Right hindlimb (tissue), 1 donor: ENCODE measurements at places on chromosomes 13 and 19.

DNA sequence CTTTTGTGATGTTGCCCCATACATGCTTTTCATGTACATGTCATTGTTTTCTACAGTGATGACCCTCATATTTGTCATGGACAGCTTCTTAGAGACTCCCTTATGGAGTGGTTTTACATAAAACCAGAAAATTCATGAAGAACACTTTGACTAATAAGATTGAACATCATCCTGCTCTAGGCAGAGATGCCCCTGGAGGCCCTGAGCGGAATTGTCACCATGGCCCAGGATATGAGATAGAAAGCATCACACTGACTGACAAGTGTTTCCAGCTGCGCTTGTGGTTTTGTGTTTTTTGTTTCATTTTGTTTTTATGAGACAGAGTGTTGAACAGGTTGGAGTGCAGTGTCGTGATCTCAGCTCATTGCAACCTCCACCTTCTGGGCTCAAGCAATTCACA, 22.2 kb downstream of the ZNF701 start:
- DNase-seq, result no peak

- DNase-seq, result peak; percentile 96
Measured at GRCh38 chr19:56477429-56478338, 539 bp upstream of the ZNF667 start.

- no peak for DNase-seq
Measured at GRCh38 chr13:22018076-22018835, 347.4 kb downstream of the FGF9 start.

GRCh38 chr19:11663181-11663591, 65.9 kb downstream of the ZNF627 start:
- no peak for DNase-seq

DNA sequence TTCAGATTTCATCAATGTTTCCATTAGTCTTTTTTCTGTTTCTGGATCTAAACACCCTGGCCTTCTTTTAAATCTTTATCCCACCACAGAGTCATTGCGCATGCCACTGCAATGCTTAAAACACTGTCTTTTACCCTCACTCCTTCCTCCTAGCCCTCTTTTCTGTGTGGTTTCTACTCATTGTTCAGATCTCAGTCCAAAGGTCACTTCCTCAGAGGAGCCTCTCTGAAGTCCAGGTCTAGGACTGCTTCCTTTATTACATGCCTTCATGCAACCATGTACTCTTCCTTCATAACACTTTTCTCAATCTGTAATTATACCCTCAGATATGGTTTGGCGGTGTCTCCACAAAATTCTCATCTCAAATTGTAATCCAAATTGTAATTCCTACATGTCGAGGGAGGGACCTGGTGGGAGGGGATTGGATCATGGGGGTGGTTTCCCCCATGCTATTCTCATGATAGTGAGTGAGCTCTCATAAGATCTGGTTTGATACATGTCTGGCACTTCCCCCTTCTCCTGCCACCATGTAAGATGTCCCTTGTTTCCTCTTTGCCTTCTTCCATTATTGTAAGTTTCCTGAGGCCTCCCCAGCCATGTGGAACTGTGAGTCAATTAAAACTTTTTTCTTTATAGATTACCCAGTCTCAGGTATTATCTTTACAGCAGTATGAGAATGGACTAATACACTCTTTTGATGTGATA, 808.9 kb downstream of the DIAPH3 start:
- DNase-seq, result no peak

DNA sequence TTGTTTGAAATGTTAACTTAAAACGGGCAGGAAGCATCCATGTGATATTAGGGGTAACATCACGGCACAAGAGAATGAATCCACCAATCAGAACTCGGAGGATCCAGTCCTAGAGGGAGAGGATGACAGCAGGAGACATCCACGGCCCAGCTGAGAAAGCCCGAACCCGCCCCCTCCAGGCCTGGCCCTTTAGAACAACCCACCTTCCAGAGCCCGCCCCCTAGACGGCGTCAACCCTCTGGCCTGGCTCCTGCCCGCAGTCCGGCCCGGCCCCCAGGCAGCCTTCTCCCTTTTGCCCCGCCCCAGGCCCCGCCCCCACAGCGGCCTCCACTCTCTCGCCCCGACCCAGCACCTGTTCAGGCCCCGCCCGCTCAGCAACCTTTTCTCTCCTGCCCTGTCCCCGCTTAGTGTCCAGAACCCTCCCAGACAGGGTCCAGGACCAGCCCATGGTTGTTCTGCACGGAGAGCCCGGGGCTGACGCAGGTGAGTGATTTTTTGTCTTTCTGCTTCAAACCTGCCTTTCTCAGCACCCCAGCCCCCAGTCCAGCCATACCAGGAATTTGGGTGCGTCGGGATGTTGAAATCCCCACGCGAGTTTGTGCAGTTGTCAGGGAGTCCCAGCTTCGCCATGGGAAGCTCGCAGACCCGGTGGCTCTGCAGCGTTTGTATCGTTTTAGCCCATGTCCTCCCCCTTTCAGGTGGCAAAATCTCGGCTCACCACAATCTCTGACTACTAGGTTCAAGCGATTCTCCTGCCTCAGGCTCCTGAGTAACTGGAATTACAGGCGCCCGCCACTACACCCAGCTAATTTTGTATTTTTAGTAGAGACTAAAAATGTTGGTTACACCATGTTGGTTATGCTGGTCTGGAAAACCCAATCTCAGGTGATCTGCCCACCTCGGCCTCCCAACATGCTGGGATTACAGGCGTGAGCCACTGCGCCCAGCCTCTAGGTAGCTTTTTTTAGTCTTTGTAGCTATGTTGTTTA, 16.1 kb downstream of the ZNF816 start:
- peak; percentile 45 for DNase-seq

DNA sequence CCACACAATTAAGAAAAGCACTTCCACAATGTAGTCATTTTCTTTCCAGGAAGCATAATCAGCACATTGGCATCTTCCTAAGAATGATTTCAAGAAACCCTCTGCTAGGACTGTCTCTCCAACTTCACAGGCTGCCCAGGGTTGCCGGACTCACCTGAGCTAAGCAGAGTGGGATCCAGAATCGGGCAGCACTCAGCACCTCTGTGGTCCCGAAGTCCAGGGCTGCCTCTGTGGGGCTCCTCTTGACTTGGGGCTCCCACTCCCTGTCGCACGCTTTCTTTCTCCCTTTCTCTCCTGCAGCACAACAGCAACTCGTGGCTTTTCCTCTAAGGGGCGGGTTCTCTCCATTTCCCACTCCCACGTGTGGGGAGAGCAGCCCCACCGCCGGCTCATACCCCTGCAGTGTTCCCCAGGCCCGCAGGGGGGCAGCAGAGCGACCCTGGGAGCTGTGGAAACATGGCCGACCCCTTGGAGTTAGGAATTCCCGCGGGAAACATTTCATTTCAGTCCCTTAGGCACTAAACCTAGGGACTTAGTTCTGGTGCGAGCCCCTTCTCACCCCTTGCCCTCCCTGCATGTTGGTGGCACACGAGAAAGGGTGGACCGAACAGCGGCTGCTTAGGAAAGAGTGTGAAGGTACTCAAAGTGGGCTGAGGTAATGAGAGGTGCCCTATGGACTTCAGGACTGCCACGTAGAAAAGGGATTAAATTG, at the start of gene TMEM272:
Gene TMEM272, minus strand, starts transcription at position 316 of the 712 bp plus-strand sequence. CDS start 6,647 bp downstream, outside the sequence.
- peak; percentile 39 for DNase-seq

GRCh38 chr19:19997656-19998268, 41.5 kb downstream of the ZNF682 start:
- DNase-seq, result no peak

DNA sequence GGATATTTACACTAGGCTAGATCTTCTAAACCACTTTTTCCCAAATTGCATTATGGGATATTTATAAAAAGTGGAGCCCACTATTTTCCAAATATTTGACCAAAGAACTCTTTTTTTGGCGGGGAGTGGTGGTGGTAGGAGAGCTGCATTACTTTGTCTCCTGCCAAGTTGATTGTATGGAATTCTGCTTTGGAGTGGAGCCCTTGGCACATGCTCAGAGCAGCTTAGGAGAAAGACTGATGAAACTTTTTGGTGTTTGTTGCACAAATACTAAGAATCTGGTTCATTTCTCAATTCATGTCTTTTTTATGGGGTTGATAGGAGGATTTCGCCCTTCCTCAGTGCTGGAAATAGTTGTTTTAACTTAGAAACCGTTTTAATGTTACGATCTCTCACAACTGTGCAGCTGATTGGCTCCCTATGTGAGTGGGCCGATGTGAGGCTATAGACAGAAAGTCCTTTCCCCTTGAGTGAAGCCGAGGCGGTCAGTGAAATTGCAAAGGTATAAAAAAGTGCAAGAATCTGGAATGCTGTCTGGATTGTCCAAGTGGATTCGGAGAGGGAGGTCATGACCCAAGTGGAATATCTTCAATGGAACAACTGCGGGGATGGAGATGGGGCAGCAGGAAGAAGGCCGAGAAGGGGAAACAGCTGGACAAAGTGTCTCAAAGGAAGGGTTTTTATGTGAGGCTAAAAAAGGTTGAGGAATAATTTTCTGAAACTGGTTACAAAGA, 415.9 kb downstream of the FGF9 start:
- DNase-seq, result peak; percentile 67

DNA sequence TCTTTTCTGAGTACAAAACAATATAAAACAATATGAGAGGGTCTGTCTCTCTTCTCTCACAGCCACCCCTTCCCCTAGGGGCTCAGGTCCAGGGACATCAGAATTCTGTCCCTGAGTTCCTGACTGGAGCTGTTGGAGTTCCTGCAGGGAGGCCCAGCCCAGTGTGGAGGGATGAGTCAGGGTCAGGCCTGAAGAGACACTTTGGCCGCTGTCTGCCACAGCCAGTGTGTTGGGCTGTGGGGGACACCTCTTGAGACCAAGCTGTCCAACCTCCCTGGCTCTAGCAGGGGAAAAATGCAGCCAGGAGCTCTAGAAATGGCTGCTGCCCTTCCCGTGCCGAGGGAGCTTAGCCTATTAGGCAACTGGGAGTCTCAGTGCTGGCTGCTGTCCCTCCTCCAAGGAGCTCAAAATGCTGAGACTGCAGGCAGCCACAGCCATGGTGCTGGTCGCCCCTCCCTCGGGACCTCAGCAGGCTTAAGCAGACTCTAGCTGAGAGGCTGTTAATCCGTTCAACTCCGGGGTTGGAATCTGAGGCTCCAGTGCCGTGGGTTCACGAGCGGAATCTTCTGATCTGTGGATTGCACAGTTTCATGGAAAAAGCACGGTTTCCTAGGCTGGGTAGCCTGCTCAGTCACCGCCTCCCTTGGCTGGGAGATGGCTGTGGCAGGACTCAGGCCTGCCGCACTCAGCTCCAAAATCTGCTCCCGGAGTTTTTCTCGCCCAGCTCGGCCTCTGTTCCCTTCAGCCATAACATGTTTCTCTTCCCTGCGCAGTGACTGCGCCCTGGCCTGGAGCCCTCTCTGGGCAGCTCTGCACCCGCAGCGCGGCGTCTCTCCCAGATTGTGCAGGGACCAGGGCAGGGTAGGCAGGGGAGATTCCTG, 3.8 kb upstream of the ZNF626 start:
- DNase-seq, result peak; percentile 24

- no peak for DNase-seq
Measured at GRCh38 chr19:35468637-35469036, 20.6 kb downstream of the FFAR2 start.

DNA sequence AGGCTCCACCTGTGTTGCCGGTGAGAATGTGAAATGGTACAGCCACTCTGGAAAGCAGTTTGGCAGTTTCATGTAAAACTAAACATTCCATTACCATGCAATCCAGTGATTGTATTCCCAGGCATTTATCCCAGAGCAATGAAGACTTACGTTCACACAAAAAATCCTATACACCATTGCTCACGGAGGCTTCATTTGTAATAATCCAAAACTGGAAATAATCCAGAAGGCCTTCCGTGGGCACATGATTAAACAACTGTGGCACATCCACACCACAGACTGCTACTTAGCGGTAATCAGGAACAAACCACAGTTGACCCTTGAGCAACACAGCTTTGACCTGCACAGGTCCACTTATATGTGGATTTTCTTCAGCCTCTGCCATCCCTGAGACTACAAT, 339.7 kb downstream of the MTUS2 start:
- no peak for DNase-seq

GRCh38 chr13:98778749-98779148, 26.3 kb upstream of the SLC15A1 start:
- no peak for DNase-seq

DNA sequence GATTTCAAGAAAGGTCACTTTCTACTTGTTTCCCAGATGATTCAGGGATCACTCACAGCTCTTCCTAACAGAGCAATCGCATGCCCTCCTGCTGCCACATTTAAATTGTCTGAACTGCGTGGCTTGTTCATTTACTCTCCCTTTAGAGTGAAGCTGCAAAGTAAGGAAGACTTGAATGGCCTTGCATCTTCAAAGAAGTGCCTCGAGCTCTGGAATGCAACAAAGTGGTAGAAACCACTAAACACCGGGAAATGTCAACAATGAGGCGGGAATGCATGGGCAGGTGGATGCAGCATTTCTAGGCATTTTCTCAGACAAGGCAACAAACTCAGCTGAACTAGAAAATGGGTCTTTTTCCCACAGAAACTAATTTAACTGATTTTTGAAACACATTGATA, 10.3 kb upstream of the DACH1 start:
- no peak for DNase-seq

DNA sequence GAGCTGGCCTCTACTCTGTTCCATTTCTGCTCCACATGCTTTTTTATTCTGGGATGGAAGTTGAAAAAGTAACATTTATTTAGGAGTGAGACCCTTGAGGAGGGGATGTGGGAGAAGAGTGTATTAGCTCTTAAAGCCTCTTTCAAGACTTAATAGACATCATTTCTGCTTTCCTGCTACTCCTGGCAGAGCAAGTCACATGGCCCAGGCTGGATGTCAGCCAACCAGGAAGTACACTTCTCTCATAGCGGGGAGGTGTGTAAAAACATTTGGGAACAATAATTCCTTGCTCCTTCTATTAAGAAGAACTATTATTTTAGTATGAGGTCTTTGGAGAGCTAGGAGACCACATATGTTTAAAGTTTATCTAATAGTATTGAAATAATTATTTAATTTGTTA, 40.6 kb upstream of the FAM216B start:
- DNase-seq, result no peak

GRCh38 chr19:42229855-42230351, 9.8 kb downstream of the ZNF526 start:
- no peak for DNase-seq

DNA sequence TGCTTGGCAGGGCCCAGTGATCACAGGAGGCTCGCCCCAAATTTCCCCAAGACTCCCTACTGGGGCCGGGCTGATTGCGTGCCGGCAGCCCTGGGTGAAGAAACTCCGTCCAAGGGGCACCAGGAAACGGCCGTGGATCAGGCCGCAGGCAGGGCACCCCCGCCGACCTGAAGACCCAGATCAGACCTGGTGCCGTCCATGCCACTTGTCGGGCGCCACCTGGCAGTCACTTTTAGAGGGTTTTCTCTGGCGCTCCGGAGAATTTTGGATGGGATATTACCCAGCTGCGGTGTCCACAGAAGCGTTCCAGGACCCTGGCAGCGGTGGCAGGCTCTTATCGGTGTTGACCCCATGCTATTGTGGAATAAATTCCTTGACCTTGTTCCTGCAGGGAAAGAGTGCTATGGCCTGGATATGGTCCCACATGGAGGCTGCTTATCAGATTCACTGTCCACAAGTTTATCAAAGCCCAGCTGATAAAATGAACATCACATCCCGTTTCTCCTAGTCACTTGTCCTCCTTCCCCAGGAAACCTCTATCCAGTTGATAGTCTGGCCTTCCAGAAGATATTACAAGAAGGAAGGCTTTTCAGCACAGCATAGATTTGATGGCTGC, 38.2 kb downstream of the IGFL2 start:
- no peak for DNase-seq

GRCh38 chr13:32266130-32266529, 49.0 kb downstream of the ZAR1L start:
- no peak for DNase-seq
